ENCODE measurements at places on chromosomes 7 and 10.

DNA sequence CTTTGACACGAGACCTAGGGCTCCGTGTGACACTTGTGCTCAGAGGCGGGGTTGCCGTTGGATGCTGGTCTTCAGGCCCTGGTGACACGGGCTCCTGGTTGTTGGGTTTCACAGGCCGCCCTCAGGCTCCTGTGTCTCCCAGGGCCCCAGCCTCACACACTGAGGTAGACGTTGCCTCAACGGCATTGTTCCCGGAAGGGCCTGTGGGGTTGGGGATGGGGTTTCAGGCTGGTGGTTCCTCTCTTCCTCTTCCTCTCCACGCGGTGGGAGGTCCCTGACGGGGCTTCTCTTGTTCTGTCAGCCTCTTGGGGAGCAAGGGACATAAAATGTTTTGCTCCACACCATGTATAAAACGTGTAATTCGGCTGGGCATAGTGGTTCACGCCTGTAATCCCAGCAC, 125.1 kb downstream of the TRRAP start:
- no peak for DNase-seq

DNA sequence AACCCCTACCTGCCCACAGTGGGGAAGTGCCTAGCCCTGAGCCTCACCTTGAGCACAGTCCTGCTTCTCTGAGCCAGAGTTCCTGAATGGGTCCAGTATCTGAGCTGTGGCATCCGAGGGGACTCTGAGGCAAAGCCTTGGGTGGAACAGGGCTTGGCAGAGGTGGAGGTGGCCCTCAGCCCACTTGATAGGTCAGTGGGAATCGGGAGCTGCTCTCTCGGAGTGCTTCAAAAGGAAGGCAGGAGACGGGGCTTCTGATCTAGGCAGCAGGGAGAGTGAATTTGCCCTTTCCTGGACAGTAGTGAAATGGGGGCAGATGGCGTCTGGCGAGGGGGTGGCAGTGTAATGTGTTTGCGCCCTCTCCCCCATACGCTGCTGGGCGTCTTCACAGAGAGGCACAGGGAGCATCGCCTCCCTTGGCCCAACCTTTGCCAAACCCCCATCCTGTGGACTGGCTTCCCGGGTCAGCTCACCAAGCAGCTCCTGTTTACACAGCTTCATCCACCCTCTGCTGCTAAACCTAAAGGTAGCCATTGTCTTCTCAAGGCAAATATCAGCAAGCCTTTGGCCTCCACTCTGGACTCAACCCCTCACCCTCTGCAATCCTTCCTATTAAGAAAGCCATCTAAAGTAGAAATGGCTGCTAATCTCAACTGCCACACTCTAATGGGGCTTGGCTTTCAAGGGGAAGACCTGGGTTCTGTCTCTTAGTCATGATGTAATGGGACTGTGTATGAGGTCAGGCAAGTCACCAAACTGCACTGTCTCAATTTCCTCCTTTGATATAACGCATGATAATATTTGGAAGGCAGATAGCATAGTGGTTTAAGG, 21.1 kb upstream of the VDAC2 start:
- no peak for DNase-seq

- no peak for DNase-seq
These were observed 15.5 kb downstream of the AOAH start for GRCh38 chr7:36708767-36709166.

- DNase-seq: no peak
These were observed 151.5 kb upstream of the AOAH start for GRCh38 chr7:36875794-36876193.

GRCh38 chr7:107471292-107472070, 1.6 kb downstream of the GPR22 start:
- DNase-seq: no peak

DNA sequence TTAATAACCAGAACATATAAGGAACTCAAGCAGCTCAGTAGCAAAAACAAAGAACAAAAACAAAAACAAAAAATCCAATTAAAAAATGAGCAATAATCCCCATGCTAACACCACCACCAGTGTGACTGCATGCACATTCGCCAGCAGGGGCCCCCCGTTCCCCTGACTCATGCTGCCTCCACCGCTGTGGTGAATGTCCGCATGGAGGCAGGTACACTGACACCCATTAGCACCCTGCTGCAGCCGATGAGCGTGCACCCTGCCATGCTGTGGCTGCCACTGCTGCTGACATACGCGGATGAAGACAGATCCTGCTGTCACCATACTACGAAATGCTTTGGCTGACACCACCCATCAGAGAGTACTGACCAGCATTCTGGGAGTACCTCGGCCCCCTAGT, 321.6 kb upstream of the LRRTM3 start:
- DNase-seq: no peak

DNA sequence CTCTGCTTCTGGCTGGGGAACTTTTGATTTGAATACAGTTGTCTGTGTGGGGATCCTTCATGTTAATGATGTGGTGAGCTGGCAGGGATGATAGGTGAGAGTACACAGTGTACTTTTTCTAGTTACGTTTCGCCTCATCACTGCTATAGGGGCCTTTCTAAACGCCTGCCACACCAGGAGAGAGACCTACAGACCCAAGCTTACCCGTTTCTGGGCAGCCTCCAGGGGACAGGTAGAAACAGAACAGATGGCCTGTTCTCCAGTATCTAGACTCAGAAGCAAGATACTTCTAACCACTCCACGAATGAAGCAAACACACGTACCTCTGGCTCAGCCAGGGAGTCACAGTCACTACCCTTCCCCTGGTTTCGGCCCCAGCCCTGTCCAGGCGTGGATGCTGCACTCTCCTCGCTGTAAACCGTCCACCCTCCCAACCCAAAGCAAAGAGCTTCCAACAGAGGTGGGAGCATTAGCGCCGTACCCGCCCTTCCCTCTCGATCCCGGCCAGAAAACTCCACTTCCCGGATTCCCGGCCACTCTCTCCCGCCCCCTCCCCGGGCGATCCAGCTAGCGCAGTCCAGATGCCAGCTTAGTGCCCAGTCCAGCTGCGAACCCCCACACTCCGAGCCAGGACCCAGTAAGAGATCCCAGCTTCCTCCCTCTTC, 1.2 kb downstream of the CCDC6 start:
- peak; percentile 28 for DNase-seq

DNA sequence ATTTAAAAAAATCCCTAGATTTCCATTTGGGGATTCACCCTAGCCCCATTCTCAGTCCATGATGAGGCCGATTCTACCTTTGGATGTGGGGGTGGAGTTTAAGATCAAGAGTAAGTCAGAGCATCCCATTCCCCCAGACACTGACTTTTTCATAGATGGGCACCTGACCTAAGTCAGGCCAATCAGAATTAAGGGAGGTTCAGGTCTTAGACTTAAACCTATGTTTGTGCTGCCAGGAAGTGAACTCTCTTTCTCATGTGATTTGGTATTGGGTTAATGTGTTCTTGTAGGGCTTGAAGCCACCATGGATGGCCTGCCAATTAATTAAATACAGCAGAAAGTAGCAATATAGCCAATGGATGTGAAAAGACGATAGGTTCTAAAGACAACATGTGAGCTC, 30.1 kb downstream of the HOXA1 start:
- DNase-seq: no peak

GRCh38 chr10:72834183-72834825, 59.2 kb upstream of the OIT3 start:
- peak; percentile 29 for DNase-seq

DNA sequence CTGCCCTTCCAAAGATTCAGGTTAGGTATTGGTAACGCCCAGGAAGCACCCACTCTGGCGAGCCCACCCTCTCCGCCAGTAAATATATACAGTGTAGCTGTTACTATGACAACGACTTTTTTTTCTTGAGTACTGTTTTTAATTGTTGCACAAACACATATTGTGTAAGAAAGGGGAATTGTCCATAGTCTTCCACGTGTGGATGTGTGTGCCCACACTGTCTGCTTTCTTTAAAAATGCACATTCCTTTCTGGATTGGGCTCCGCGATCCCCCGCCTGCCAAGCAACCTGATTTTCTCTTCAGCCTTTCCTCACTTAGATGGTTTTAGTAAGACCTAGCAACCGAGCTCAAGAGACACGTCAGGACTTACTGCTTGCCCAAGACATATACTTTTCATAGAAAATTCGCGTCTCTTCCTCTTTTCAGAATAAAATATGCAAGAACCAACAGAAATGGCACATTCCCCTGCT, 247.8 kb downstream of the EBF3 start:
- DNase-seq: no peak

DNA sequence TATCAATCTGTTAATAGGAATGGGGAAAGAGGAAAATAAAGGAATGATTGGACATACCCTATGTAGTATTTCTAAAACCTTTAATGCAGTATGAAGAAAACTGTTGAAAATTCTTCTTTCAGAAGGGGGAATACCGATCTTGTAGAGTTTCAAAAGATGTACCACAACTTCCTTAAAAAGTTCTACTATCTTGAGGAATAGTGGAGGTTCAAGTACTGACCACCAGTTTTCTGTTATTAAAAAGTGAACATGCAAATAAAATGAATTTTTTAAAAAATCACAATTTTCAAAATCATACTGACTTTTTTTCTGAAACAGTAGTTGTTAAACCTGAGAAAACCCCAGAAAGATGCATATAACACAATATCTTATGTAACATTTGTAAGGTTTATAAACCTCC, 86.5 kb downstream of the HERC4 start:
- no peak for DNase-seq

- DNase-seq: no peak
These were observed 183.2 kb downstream of the PLXDC2 start for GRCh38 chr10:19999431-19999830.

GRCh38 chr10:103668351-103669242, 175.1 kb downstream of the NEURL1 start:
- no peak for DNase-seq

DNA sequence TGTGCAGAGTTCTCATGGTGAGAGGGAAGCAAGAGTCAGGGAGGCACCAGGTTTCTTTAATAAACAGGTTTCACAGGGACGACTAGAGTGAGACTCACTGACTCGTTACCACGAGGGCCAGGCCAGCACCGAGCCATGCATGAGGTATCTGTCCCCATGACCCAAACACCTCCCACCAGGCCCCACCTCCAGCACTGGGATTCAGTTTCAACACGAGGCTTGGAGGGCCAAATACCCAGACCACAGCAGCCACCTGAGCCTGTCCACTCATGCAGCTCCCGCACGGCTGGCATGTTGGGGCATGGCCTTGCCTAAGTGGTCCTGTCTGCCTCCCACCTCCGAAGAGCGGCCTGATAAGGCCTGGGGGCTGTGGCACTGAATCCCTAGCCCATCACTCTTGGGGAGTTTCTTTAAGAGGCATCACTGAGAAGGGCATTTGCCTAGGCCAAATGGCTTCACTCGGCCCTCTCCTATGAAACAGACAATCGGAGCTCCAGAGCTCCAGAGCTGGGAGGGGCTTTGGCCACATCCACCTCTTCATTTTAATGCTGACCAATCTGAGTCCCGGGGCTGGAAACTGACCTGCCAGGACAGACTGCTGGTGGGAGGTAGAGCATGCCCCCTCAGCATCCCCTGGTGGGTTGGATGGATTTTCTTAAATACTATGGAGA, 157.8 kb downstream of the DNAJB6 start:
- no peak for DNase-seq

DNA sequence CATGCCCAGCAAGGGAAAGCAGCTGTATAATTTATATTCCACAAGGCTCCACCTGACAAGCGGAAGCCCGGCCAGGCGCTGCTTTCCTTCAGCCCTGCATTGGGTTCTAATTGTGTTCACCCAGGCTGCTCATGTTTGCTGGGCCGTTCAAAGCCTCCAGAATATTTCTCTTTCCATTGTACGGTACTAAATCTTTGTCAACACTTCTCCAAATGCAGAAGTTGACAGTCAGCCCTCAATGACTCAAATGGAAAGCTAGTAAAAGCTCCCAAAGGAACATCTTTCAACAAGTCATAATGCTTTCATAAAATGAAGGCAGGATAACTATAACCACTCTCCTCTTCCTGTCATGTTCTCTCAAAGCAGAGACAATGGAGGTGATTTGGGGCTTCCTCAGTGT, 17.8 kb upstream of the CPXM2 start:
- no peak for DNase-seq

- DNase-seq: no peak
These were observed 62.5 kb downstream of the ABI1 start for GRCh38 chr10:26798298-26798697.

- peak; percentile 29 for DNase-seq
These were observed 2.6 kb downstream of the PSMG3 start for GRCh38 chr7:1567049-1567771.

DNA sequence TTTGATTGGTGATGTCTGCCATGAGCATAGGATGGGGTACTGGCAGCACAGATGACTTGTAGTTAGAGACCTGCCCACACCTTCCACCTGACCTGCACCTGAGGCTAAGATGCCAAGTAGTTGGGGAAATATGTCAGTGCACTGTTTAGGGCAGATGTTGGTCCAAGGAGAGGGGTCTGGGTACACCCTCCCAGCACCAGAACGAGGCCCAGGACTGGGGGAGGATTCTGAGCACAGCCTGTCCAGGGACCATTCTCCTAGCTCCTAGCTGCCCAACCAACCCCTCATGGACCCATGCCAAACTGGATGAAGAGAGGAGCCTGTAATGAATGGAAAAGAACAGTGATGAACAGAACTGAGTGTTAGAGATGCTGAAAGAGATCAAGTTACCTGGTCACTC, 28.0 kb downstream of the FRMPD2 start:
- DNase-seq: no peak

- DNase-seq: no peak
These were observed 47.9 kb downstream of the PIP4K2A start for GRCh38 chr10:22666287-22667092.

DNA sequence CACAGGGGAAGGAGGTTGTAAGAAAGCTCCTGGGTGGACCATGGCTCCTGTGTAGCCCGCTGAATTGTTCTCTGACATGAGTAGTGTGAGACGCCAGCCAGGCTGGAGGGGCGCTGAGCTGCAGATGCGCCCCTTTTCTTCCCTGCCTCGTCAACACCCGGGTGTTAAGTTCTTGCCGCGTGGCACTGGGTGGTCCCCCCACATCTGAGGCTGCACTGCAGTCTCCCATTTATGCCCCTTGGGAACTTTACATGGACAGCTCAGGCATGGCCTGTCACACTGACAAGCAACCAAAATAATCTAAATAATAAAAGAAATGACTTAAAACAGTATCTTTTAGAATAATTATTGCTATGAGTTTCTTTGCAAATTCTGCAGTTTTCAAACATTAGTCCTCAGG, 34.6 kb upstream of the HSPA12A start:
- DNase-seq: no peak

GRCh38 chr7:12683678-12684585, 3.5 kb upstream of the ARL4A start:
- DNase-seq: no peak

DNA sequence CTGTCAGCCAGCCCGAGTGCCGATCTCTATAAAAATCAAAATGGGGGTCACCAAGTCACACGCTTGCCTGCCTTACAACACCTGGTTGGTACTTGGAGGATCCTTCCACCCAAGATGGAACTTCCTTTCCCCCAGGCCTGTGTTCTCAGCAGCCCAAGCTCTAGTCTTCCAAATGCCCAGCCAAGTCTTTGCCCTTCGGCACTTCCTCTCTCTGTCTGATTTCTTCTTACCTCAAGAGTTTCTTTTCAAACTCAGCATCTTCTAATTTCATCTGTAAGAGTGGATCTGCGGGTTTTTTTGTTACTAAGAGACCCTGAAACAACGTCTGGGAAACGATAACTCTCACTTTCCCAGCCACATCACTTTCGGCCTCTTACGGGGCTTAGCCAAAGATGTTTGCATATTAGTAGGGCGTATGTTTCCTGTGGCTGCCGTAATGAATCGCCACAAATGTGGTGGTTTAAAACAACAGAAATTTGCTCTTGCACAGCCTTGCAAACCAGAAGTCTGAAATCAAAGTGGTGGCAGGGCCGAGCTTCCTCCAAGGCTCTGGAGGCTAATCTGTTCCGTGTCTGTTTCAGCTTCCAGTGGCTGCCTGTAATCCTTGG, 219.9 kb downstream of the TCF7L2 start:
- no peak for DNase-seq

Data from head of caudate nucleus (tissue), 42 donors.